Natural killer cell treated with Interleukin-12 subunit alpha and Interleukin-12 subunit beta and Interleukin-15 and Interleukin-18, amount 100 ng/mL, for 72 hours (primary cell): ENCODE measurements at places on chromosomes 13 and 19.

DNA sequence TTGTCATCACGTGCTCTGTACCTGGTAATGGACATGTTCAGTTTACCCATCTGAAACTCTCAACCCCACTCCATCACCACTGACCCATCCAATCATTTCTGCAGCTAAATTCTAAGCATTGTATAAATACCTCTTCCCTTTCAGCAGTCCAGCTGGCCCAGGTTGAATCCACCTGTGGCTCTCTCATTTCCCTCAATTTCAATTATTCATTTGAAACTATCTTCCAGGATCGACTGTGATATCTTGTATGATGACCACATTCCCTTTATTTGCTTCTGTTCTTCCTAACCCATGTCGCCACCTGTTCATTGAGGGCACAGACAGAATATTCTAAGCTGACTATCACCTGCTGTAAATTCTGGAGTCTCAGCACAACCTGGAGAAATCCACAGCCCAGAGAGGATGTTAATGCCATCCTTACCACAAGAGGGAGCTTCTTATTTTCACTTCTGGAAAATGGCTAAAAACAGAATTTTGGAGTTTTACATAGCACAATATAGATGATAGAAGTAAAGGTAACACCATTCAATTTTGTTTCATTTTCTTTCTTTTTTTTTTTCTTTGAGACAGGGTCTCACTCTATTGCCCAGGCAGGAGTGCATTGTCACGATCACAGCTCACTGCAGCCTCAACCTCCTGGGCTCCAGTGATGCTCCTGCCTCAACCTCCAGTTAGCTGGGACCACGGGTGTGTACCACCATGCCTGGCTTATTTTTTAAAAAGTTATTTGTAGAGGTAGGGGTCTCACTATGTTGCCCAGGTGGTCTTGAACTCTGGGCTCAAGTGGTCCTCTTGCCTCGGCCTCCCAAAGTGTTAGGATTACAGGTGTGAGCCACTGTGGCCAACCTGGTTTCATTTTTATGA is 38.6 kb downstream of the ZNF823 start:
- H3K27me3 ChIP-seq: no peaks in the 10 kb centered on the region
- H3K4me1 ChIP-seq: peaks cover 4% of the 10 kb centered on the region
- H3K36me3 ChIP-seq: no peaks in the 10 kb centered on the region
- no peak for DNase-seq

DNA sequence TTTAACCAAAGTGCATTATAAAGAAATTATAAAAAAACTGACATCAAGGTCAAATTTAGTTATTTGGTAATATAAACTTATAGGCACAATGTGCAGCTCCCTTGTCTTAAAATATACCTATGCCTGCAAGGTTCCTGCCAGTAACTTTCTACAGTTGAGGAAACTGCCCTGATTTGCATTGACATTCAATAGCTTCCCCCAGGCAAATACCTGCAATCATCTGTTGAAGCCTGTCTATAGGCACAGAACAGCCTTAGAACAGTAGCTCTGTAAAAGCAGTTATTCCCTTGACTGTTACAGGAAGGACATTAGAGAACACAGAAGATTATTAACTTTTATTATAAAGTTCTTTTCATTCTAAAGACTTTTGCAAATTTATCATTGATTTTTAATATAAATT is 1239.5 kb downstream of the PCDH9 start:
- no peaks in the 10 kb centered on the region for H3K36me3 ChIP-seq
- H3K4me1 ChIP-seq: peaks cover 6% of the 10 kb centered on the region
- H3K27ac ChIP-seq: no peak overlapping the region
- DNase-seq: no peak
- H3K27me3 ChIP-seq: no peaks in the 10 kb centered on the region

GRCh38 chr13:70708775-70709174 is 600.5 kb upstream of the KLHL1 start:
- DNase-seq: no peak
- H3K27me3 ChIP-seq: no peaks in the 10 kb centered on the region
- no peak overlapping the region for H3K27ac ChIP-seq
- H3K4me1 ChIP-seq: no peaks in the 10 kb centered on the region
- H3K4me3 ChIP-seq: no peak overlapping the region
- peaks cover 13% of the 10 kb centered on the region for H3K36me3 ChIP-seq

- H3K4me1 ChIP-seq: peaks cover 2% of the 10 kb centered on the region
- H3K4me3 ChIP-seq: no peak overlapping the region
- H3K36me3 ChIP-seq: peaks cover 4% of the 10 kb centered on the region
- DNase-seq: no peak
- no peak overlapping the region for H3K27ac ChIP-seq
Observed at GRCh38 chr13:32663660-32664059, 77.4 kb downstream of the PDS5B start.

DNA sequence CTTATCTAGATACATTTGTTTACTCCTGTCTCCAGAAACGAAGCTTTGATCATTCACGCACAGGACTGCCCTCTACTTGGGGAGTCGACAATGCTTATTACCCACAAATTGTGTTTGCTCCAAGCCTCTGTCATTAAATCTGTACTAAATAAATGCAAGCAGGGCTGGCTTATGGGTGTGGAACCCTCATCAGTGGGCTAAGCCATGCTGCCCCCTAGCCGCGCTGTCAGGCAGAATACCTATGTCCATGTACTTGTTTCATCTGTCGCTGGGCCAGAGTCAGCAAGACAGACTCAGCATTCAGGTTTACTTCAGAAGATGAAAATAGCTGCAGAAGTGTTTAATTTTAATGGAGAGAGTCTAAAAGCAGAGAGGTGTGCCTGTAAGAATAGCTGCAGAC is 110.0 kb upstream of the PRR20A start:
- no peak overlapping the region for H3K27ac ChIP-seq
- no peaks in the 10 kb centered on the region for H3K4me1 ChIP-seq
- peaks cover 4% of the 10 kb centered on the region for H3K36me3 ChIP-seq
- no peak for DNase-seq
- no peaks in the 10 kb centered on the region for H3K27me3 ChIP-seq
